ENCODE measurements at places on chromosomes 7 and 10.

GRCh38 chr7:108009873-108010272, 6.9 kb upstream of the LAMB1 start:
- DNase-seq = no peak

DNA sequence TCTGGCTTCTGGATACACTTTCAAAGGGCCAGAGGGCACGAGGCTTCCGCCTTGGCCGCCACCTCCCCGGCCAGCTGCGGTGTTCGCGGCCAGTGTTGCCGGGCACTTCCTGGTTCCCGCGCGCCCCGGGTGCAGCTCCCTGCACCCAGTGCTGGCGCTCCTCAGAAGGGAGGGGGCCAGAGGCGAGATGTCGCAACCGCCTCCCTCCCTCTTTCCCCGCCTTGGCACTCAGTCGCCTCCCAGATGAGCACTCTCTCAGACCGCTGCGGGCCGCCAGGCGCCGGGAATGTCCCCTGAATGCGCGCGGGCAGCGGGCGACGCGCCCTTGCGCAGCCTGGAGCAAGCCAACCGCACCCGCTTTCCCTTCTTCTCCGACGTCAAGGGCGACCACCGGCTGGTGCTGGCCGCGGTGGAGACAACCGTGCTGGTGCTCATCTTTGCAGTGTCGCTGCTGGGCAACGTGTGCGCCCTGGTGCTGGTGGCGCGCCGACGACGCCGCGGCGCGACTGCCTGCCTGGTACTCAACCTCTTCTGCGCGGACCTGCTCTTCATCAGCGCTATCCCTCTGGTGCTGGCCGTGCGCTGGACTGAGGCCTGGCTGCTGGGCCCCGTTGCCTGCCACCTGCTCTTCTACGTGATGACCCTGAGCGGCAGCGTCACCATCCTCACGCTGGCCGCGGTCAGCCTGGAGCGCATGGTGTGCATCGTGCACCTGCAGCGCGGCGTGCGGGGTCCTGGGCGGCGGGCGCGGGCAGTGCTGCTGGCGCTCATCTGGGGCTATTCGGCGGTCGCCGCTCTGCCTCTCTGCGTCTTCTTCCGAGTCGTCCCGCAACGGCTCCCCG, at the start of gene FFAR4:
Gene FFAR4 (plus strand): TSS at position 231 of the 842 bp plus-strand sequence. CDS start 56 bp downstream, at position 287.
- DNase-seq = no peak

DNA sequence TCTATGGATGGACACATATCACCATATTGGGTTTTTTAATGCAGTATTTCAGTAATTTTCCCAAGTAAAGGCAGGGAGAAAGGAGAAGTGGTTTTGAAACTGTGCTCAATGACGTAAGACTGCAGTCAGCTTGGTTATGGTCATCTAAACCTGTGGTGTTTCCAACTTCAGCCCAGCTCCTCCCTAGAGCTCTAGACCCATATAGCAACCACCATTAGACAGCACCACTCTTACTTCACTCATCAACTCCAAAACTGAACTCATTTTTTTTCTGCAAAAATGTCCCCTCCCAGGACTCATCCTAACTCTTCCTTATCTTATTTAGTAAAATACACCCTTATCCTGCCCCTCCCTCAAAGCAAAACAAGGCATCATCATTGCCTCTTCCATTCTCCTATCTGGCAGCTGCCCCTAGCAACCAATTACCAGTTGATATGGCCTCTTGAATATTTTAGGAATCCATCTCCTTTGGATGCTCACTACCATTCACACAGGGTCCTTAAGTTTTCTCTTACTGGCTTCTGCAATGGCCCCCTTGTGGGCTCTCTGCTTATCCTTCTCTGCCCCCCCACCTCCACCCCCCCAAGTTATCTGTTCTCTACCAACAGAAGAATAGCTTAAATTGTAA, 1.5 kb upstream of the RALA start:
- no peak for DNase-seq

- no peak for DNase-seq
Observed at GRCh38 chr10:80471001-80471400, 16.9 kb downstream of the TSPAN14 start.

DNA sequence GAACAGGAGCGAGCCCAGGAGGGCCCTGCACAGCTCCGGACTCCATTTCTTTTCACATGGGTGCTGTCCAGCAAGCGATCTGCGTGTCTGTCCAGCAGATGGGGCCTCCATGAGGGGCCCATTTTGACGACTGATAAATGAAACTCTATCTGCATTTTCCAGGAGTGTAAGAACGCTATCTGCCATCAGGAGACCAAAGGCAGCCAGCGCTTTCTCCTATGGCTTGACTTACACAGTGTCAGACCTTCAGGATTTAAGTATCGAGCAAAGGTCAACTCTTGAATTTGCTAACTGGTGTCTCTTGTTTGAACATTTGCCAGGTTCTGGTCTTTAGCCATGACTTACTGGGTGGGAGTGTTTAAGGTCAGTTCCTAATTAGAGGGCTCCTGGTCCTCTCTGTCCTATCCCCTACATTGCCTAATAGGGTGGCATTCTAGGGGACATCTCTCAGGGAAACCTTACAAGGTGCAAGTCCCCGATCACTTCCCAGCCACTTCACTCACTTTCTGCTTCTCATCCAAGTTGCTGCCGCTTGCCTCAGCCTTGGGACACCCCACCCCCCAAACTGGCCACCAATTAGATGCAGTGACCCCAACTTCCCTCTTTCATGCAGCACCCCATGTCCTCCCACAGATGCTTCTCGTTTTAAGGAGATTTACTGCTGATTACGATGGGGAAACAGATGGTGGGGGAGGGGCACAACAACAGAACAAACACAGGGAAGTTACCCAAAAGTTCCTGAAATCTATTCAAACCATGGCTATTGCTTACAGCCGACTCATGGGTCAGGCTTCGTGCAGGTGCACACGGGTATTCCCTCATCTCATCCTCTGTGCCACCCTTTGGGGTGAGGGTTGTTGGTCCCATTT, 20.0 kb downstream of the VSIR start:
- DNase-seq = no peak

DNA sequence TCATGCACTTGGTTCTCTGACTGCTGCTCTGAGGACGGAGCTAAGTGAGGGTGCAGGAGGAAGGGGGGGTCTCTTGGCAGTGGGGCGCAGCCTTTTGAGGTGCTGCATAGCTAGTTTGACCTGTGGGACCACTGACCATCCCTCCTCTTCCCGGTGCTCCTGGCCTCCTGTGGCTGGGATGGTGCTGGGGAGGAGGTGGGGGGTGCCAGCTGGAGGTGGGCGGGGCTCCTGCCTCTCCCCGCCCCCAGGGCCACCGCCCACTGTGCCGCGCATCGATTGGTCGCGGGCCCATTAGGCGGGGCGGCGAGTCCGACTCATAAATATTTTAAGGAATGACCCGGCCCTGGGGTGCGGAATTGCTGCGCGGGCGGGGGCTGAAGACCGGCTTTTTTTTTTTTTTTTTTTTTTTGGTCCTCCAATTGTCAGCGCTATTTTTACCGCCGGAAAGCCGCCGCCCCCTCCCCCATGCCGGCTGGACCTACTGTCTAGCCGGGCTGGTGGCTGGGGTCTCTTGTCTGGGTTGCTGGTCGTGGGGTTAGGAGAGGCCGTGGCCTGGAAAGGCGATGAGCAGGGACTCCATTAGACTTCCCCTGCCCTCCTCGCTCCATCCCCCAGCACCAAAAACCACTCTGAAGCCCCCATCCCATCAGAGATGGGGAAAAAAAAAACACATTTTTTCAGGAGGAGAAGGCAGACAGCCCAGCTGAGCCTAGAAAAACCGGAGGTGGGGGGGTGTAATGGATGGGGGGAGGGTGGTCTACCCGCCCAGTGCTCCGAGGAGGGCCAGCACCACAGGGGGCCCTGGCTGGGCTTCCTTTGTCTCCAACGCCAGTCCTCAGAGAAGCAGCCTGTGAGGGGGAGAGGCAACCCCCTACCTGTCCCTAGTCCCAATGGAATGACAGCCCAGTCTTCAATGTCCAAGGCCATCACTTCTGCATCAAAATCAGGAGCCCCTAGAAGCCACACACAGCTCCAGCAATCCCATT, 6.4 kb downstream of the SH2B2 start:
- DNase-seq = no peak

GRCh38 chr7:90111-91063, 102.0 kb upstream of the FAM20C start:
- no peak for DNase-seq

DNA sequence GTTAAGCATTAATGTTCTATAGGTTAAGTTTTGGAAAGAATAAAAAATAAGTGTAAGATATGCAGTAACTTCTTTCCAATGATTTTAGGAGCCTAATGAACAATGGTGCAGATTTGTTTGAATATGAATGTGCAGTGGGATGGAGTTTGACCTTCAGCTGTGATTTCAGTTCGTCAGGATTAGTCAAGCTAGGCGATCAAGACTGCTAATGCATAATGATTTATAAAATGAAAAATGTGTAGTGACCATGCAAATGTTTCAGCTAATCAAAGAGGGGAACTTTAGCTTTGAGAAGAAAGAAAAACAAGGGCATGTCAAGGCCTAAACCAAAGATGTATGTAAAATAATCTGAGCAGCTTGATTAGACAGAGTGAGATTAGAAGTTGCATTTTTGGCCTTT, 208.5 kb downstream of the FOXP2 start:
- no peak for DNase-seq

- no peak for DNase-seq
Observed at GRCh38 chr10:94213001-94213530, 149.7 kb downstream of the NOC3L start.

- DNase-seq = no peak
Observed at GRCh38 chr10:116015583-116016333, 257.2 kb downstream of the GFRA1 start.

GRCh38 chr7:12458520-12459131, 55.0 kb upstream of the VWDE start:
- DNase-seq = no peak

DNA sequence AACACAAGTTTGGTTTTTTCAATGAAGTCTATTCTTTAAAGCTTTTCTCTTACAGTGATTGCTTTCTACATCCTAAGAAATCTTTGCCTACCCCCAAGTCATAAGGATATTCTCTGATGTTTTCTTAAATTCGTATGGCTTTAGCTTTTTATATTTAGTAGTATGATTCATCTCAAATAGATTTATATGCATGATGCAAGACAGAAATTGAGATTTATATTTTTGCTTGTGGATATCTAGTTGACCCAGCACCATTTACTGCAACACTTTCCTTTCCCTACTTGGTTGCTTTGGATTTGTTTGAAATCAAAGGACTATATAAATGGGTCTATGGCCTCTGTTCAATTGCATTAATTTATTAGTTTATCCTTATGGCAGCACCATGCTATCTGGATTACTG, 113.9 kb downstream of the ZNF438 start:
- no peak for DNase-seq

GRCh38 chr10:24723386-24723787, 300 bp downstream of the ARHGAP21 start:
- DNase-seq = peak; percentile 24

DNA sequence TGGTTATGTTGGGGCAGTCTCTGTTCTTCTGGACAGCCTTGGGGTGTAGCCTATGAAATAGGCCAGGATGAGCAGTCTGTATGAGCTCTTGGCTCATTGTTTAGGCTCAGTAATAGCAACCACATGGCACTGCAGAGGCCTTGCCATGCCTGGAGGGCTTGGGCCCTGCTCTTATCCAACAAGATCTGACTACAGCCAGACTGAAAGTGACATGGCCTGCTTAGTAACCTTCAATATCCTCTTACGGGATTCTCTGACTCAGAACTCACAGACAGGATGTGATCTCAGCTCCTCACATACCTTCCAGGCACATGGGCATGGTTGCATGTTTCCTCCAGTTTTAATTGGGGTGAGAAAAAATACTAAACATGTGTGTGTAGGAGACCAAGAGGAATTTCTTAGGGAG, 289.3 kb downstream of the PTEN start:
- DNase-seq = peak; percentile 17

GRCh38 chr10:97498841-97499560, at the start of gene UBTD1:
TSS of gene UBTD1 (plus strand) at chr10:97498924. CDS start at chr10:97499204, 280 bp downstream.
- DNase-seq = peak; percentile 39

GRCh38 chr10:31479752-31480151, 160.7 kb downstream of the ZEB1 start:
- DNase-seq = no peak

DNA sequence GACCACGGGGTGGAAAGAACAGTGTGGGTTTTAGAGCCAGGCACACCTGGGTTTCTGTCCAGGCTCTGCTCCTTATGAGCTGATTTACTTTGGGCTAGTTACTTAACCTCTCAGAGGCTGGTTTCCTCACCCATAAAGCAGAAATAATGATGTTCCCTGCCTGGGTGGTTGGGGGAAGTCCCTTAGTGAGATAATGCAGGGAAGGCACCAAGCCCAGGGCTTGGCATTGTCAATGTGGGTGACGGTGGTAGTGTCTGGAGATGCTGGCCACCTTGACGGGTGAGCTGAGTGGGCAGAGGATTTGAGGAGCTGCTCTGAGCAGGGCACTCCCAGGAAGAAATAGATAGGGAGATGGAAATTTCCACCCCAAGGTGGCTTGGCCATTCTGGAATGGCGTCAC, 65.2 kb downstream of the SH2D4B start:
- no peak for DNase-seq

GRCh38 chr10:33477291-33478088, 143.0 kb upstream of the NRP1 start:
- no peak for DNase-seq

DNA sequence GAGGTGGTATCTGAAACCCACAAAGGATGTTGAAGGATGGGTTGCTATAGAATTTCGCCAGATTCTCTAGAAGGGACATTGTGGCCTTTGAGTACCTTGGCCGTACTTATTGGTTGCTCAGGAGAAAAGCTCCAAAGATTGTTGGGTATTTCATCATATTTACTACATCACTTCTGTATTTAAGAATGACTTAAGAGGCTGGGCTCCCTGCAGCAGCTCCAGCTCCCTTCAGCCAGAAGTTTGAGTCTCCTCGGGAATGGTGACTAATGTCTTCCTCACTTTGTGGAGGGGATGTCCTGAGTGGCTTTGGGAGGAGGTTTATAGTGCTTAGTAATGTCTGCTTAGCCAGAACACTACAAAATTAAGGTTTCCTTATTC, 18.1 kb downstream of the MINDY4 start:
- DNase-seq = no peak

DNA sequence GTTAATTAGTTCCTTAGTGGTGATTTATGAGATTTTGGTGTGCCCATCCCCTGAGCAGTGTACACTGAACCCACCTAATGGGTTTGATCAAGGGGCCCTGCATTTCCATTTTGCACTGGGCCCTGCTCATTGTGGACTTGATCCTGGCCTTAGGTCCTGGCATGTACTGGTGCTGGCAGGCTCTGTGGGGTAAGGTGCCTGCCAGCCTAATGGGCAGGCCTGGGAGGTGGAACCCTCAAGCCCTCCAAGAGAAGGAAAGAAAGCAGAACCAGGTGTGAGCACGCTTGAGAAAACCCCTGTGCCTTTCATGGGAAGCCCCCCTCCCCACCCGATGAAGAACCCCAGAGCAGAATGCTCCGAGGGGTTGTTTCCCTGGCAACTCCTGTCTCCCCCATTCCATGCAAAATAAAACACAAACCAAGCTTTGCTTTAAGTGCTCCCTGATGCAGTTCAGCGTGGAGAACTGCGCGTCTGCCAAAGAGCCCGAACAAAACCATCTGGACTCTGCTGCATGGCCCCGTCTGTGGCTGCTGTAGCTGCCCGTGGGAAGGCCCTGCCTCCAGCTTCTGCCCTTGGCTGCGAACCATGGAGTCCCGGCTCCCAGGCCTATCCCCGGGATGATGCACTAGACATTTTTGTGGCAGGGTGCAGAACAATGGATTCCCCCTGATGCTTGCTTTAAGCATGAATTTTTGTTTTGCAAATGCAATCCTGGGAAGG, 123.3 kb downstream of the PRPF18 start:
- no peak for DNase-seq

Measured in activated CD8-positive, alpha-beta memory T cell treated with anti-CD3 and anti-CD28 coated beads, Interleukin-2, amount 50 U/mL, for 4 hours (primary cell).